ENCODE measurements at places on chromosomes 4 and X. TPM values are rescaled to one million over a fixed set of nuclear protein-coding genes. Genes with fewer than 3 reads are reported as not detected.

The OTUD6A gene
- polyA plus RNA-seq: not detected

The CABS1 gene
- not detected for polyA plus RNA-seq

The IDUA gene
- 17.7 TPM for polyA plus RNA-seq

The TRMT10A gene
- polyA plus RNA-seq: 12.8 TPM

The MAOA gene
- polyA plus RNA-seq: 61.9 TPM

The FGFR3 gene
- 73.4 TPM for polyA plus RNA-seq

The NUP62CL gene
- 3.1 TPM for polyA plus RNA-seq

The LRIT3 gene
- polyA plus RNA-seq: 0.51 TPM

The ANKRD37 gene
- polyA plus RNA-seq: 25.5 TPM

The UGT2B10 gene
- polyA plus RNA-seq: not detected

The MAGEC2 gene
- polyA plus RNA-seq: not detected

The TMPRSS11D gene
- polyA plus RNA-seq: 0.06 TPM

The EDA2R gene
- polyA plus RNA-seq: 0.93 TPM

The GNRHR gene
- 0.73 TPM for polyA plus RNA-seq

The RAB39B gene
- 1.0 TPM for polyA plus RNA-seq

The RAB41 gene
- polyA plus RNA-seq: 1.2 TPM

The UGT2A1 gene
- polyA plus RNA-seq: not detected

The C4orf51 gene
- not detected for polyA plus RNA-seq

The CNGA2 gene
- polyA plus RNA-seq: not detected

The IL2RG gene
- 1.0 TPM for polyA plus RNA-seq

The MRPL1 gene
- 52.7 TPM for polyA plus RNA-seq

The CDX4 gene
- not detected for polyA plus RNA-seq

The ADH1C gene
- polyA plus RNA-seq: 28.6 TPM

The XAGE1B gene
- not detected for polyA plus RNA-seq

The LIMCH1 gene
- polyA plus RNA-seq: 106 TPM

The CLNK gene
- polyA plus RNA-seq: 0.59 TPM

The FRG2 gene
- 0.05 TPM for polyA plus RNA-seq

The AMTN gene
- not detected for polyA plus RNA-seq

The TREX2 gene
- polyA plus RNA-seq: 0.93 TPM

The CCDC110 gene
- 1.9 TPM for polyA plus RNA-seq

The PRDM5 gene
- polyA plus RNA-seq: 29.6 TPM

The PCDH7 gene
- polyA plus RNA-seq: 33.8 TPM

The GLA gene
- 31.2 TPM for polyA plus RNA-seq

The AIMP1 gene
- polyA plus RNA-seq: 52.6 TPM

The ATP8A1 gene
- 32.2 TPM for polyA plus RNA-seq

The PRR32 gene
- polyA plus RNA-seq: 7.0 TPM

The SORBS2 gene
- 34.0 TPM for polyA plus RNA-seq

The CSAG3 gene
- not detected for polyA plus RNA-seq

The BBS12 gene
- 5.5 TPM for polyA plus RNA-seq

The SLC49A3 gene
- polyA plus RNA-seq: 4.6 TPM

The MAGEB2 gene
- polyA plus RNA-seq: not detected

The FRMD7 gene
- not detected for polyA plus RNA-seq

The GABRA4 gene
- polyA plus RNA-seq: not detected
